ENCODE measurements at places on chromosomes 11 and 22. TPM values are rescaled to one million over a fixed set of nuclear protein-coding genes. Genes with fewer than 3 reads are reported as not detected.

PRRG4 gene
- total RNA-seq: 0.69 TPM

SERHL2 gene
- total RNA-seq: 2.9 TPM

LSP1 gene
- total RNA-seq: 0.20 TPM

PAMR1 gene
- total RNA-seq: 0.10 TPM

MAPK11 gene
- total RNA-seq: 36.6 TPM

CNGA4 gene
- total RNA-seq: not detected

CCDC188 gene
- 8.3 TPM for total RNA-seq

CABP4 gene
- total RNA-seq: 3.9 TPM

FGF3 gene
- not detected for total RNA-seq

NELL1 gene
- total RNA-seq: not detected

Measured in mammary microvascular endothelial cell (primary cell).